ENCODE measurements at places on chromosomes 12 and 14.
A peak's percentile ranks its signal among the peaks of the same experiment; 100 is the strongest.

DNA sequence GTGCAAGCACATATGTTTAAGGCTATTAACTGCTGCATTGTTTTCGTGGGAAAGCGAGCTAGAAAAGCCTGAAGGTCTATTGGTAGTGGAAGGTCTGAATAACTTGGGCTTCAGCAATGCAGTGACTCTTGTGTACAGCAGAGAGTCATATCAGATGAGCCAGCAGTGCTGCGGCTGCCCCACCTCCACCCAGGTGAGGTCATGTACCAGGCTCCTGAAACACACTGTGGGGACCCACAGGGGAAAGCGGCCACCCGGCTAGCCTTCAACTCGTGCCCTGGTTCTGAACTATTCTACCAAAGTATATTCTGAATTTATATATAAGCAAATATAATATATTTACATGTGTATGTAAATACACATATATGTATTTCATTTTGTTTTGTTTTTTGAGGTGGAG is 12.7 kb upstream of the RAN start:
- no peak for DNase-seq

- DNase-seq = no peak
These were observed 100.4 kb upstream of the PLXNC1 start for GRCh38 chr12:94047781-94048567.

DNA sequence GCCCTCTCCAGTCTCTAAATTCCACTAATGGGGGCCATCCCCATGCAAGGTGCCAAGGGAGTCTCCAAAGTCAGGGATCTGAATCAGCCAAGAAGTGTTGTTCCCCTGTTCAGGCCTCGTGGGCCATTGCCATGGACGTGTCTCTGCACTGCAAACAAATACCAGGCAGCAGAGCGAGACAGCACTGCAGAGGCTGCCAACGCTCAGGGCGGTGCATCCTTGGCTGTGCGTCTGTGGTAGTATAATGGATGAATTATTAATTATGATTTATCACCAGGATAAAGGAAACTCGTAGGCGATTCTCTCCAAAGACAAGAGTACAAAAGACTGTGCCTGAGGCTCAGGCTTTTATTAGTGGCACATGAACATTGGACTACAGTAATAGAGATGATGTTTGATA is 122.3 kb upstream of the NTF3 start:
- no peak for DNase-seq

DNA sequence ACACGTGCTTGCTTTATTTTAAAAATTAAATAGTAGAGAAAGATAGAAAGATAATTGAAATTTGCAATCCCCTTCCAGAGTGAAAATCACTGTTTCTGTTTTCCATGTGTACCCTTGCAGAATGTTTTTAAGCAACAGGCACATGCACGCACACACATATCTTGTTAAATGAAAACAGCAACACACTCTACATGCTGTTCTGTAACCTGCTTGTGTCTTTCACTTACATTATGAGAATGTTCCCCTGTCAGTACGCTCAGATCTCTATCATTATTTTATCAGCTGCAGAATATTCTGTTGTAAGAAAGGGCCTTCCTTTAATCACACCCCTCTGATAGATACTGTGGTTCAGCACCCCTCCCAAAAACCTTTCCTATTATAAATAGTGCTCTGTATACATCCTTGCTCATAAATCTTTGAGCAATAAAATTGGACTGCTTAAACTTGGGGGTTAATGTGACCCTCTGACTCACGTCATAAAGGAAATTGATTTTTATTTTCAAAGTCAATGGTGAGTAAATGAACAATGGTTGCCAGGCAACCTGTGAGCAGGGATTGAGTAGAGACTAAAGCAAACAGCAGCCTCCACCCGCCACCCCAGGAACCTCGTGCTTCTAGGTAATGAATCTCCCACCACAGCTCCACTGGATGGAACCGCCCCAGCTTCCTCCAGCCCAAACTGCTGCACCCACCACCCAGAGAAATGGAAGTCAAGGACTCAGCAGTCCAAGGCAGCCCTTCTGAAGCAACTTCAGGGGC is 31.9 kb upstream of the CHGA start:
- DNase-seq = no peak

DNA sequence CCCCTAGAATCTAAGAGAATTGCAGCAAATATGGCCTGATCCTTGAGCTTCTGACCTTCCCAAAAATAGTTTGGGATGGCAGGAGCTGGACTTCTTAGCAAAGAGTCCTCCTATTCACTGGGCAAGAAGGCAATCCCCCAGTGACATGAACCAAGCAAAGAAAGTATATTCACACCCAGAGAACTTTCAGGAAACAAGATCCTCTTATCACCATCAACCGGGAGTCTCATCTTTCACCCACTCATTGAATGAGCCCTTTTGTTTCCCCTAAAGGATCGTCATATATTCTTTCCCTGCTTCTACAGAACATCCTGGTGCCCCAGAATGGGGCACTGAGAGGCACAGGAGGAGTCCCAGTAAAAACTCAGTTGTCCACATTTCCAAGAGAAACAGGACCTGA is 19.7 kb downstream of the SPTB start:
- no peak for DNase-seq

- peak; percentile 54 for DNase-seq
These were observed 69.0 kb downstream of the PPM1H start for GRCh38 chr12:62865937-62866336.

GRCh38 chr12:110058875-110059615 is 10.7 kb upstream of the C12orf76 start:
- DNase-seq = no peak

DNA sequence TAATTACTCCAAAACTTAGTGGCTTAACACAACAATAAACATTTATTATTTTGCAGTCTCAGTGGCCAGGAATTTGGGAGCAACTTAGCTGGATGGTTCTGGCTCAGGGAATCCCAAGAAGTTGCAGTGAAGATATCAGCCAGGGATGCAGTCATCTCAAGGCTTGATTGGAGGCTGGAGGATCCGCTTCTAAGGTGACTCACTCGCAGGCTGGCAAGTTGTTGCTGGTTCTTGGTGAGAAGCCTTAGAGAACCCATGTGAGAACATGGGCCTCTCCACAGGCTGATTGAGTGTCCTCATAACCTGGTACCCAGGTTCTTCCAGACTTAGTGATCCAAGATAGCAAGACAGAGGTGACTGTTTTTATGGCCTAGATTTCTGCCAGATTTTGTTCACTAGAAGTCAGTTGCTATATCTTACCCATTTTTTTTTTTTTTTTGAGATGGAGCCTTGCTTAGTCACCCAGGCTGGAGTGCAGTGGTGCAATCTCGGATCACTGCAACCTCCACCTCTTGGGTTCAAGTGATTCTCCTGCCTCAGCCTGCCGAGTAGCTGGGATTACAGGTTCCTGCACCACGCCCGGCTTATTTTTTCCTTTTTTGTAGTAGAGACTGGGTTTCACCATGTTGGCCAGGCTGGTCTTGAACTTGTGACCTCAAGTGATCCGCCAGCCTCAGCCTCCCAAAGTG is 32.5 kb downstream of the BRMS1L start:
- no peak for DNase-seq
